ENCODE measurements at places on chromosomes 12 and 14. TPM values are rescaled to one million over a fixed set of nuclear protein-coding genes. Genes with fewer than 3 reads are reported as not detected.

Gene KRT75
- not detected for total RNA-seq

DNA sequence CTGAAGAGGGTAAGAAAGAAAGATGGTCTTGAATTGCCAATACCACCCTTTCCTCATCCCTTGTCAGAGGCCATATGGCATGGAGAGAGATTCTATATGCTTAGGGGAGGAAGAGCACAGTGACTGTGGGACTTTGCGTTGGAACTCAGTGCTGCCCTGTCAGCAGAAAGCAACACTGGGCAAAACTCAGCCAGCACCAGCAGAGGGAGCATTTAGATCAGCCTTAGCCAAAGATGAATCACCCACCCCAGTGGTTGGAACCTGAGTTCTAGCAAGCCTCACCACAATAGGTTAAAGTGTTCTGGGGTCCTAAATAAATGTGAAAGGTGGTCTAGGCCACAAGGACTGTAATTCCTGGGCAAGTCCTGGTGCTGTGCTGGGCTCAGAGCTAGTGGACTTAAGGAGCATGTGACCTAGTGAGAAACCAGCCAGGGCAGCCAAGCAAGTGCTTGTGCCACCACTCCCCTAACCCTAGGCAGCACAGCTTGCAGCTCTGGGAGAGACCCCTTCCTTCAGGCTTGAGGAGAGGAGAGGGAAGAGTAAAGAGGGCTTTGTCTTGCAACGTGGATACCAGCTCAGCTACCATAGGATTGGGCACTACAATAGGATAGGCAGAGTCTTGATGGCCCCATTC lies 11.4 kb upstream of the BCAT1 start:
- peaks cover 15% of the 10 kb centered on the region for H3K27me3 ChIP-seq
- H3K4me1 ChIP-seq: peaks cover 10% of the 10 kb centered on the region
- no peaks in the 10 kb centered on the region for H3K36me3 ChIP-seq
- no peak overlapping the region for H3K4me3 ChIP-seq

Gene CMTM5
- total RNA-seq: not detected

GRCh38 chr12:60845696-60846095 lies 1249.9 kb downstream of the SLC16A7 start:
- H3K4me1 ChIP-seq: no peaks in the 10 kb centered on the region
- ATAC-seq: no peak

GRCh38 chr12:119088685-119089379 lies 89.9 kb upstream of the HSPB8 start:
- no peaks in the 10 kb centered on the region for H3K36me3 ChIP-seq
- peaks cover 3% of the 10 kb centered on the region for H3K27me3 ChIP-seq
- no peak for ATAC-seq
- H3K27ac ChIP-seq: no peak overlapping the region
- no peak overlapping the region for H3K4me3 ChIP-seq
- H3K4me1 ChIP-seq: no peaks in the 10 kb centered on the region

Gene OR4E2
- not detected for total RNA-seq

- H3K27ac ChIP-seq: no peak overlapping the region
- no peaks in the 10 kb centered on the region for H3K36me3 ChIP-seq
- H3K4me1 ChIP-seq: no peaks in the 10 kb centered on the region
- H3K27me3 ChIP-seq: peaks cover 27% of the 10 kb centered on the region
- no peak overlapping the region for H3K4me3 ChIP-seq
These were observed 17.4 kb downstream of the FOXN4 start for GRCh38 chr12:109291521-109292341.

GRCh38 chr12:10111451-10111850 lies 12.7 kb upstream of the CLEC1A start:
- ATAC-seq: no peak
- no peak overlapping the region for H3K4me3 ChIP-seq
- no peaks in the 10 kb centered on the region for H3K36me3 ChIP-seq
- no peaks in the 10 kb centered on the region for H3K4me1 ChIP-seq
- no peaks in the 10 kb centered on the region for H3K27me3 ChIP-seq

DNA sequence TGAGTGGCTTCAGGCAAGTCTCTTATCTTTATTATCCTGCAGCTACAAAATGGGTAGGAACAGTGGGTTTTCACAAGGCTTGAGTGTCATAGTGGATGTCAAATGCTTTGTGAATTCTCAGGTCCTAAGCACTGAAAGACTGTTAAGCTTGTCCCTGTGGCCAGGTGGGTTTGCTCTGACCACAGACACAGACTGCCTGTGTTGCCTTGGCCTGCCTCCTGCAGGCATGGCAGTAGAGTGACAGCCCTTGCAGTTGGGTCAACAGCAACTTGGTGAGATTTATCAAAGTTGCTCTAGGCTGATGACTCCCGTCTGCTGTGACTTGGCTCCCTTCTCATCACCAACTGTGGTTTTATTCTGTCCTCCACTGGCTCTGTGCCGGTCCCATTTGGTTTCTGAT lies 520.0 kb upstream of the CCDC196 start:
- no peak for ATAC-seq
- H3K4me3 ChIP-seq: no peak overlapping the region
- no peak overlapping the region for H3K27ac ChIP-seq
- H3K36me3 ChIP-seq: no peaks in the 10 kb centered on the region
- peaks cover 3% of the 10 kb centered on the region for H3K27me3 ChIP-seq

DNA sequence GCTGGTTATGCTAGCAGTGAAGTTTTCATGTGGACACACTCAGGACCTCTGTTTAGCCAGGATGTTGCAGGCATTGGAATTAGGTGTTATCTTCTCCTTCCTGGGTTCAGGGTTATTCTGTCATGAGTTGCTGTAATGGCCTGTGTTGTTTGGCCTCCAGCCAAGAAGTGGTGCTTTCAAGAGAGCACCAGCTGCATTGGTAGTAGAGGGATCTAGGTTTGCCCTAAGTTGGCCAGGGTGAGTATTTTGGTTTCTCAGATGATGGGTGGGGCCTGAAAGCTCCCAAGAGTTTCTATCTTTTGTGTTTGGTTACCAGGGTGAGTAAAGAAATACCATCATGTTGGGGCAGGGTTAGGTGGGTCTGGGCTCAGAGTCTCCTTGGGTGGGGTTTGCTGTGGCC lies 2.7 kb upstream of the GZMH start:
- H3K27ac ChIP-seq: no peak overlapping the region
- H3K4me3 ChIP-seq: no peak overlapping the region
- peaks cover 12% of the 10 kb centered on the region for H3K4me1 ChIP-seq

Gene CATSPERB
- 2.5 TPM for total RNA-seq

DNA sequence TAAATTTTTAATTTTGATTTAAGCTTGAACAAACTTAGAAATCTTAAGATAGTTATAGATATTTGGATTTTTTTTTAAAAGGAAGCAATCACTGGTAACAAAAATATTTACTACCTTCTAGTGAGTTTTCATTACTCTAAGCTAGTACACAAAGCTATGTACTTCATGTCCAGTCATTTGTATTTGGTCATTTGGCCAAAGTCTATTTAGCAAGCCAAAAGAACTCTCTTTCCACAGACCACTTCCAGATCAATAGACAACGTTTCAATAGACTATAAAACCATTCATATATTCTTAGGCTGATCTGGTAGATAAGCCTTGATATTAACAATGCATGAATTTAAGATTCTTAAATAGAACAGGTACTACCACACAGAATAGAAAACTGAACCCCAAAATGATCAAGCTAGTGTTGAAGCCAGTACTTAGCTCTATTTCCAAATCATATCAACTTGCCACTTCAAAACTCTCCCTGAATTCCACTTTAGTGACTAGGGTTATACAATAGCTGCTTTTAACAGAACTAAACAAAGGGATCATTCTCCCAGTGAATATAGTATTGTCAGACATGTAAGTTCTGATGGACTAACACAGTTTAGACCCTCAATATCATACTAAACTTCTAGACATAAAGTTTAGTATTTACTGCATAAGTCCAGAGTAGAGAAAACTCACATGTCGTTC lies 21.7 kb downstream of the CAPRIN2 start:
- no peak for ATAC-seq
- H3K27ac ChIP-seq: no peak overlapping the region
- H3K4me3 ChIP-seq: no peak overlapping the region
- no peaks in the 10 kb centered on the region for H3K4me1 ChIP-seq
- H3K36me3 ChIP-seq: peaks cover 81% of the 10 kb centered on the region
- no peaks in the 10 kb centered on the region for H3K27me3 ChIP-seq

- no peaks in the 10 kb centered on the region for H3K4me1 ChIP-seq
- no peak overlapping the region for H3K4me3 ChIP-seq
- no peak overlapping the region for H3K27ac ChIP-seq
- ATAC-seq: no peak
- no peaks in the 10 kb centered on the region for H3K36me3 ChIP-seq
These were observed 47.9 kb downstream of the NTF3 start for GRCh38 chr12:5479761-5480160.

- H3K36me3 ChIP-seq: no peaks in the 10 kb centered on the region
- H3K4me1 ChIP-seq: peaks cover 7% of the 10 kb centered on the region
- peak overlapping the region; percentile 91 for H3K27ac ChIP-seq
- H3K27me3 ChIP-seq: no peaks in the 10 kb centered on the region
- peak; percentile 81 for ATAC-seq
- peak overlapping the region; percentile 85 for H3K4me3 ChIP-seq
These were observed 19.1 kb upstream of the DHRS7 start for GRCh38 chr14:60184146-60184904.

- H3K4me1 ChIP-seq: peaks cover 13% of the 10 kb centered on the region
- no peak for ATAC-seq
- peak overlapping the region; percentile 46 for H3K27ac ChIP-seq
- H3K4me3 ChIP-seq: no peak overlapping the region
These were observed 16.4 kb downstream of the MANSC1 start for GRCh38 chr12:12333407-12334366.

DNA sequence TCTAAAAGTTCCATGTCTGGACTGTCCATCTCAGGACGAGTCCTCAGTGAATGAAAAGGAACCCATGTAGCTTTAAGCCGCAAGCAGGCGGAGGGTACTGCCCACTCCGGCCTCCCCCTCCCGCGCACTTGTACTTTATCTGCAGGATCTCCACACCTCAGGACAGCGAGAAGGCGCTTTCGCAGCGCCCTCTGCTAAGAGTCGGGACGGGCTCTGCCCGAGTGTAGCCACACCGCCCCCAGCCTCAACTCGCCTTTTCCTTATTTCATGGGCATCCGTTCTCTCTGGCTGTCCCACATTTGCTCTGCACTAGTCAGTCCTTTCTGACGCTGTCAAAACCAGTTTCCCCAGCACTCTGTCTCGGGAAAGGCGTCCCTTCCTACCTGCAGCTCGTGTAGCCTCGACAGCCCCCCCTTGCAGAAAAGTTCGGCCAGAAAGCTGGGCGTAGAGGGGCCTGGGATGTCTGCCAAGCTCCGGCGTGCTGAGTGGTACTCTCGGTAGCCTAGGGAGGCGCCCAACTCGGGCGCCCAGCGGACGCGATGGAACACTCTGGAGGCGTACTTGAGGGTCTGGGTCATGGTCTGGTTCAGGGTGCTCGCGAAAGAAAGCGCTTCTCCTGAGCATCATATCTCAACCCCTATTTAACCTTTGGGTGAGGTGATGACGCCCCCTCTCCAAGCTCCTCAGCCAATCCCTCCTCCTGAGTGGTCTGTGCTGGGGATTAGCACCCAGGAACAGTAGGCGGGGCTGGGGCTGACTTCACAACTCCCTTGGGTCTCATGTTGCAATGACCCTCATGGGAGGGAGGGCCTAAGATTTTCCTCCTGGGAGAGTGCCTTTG lies at the start of gene CYP27B1:
CYP27B1 (minus strand) TSS at position 615 of the 841 bp plus-strand sequence; CDS start at position 578, 37 bp downstream.
- no peaks in the 10 kb centered on the region for H3K27me3 ChIP-seq
- H3K27ac ChIP-seq: peak within 1 kb of the TSS; percentile 25
- ATAC-seq: peak; percentile 20
- peak within 1 kb of the TSS; percentile 93 for H3K4me3 ChIP-seq
- H3K36me3 ChIP-seq: peaks cover 80% of the 10 kb centered on the region

GRCh38 chr12:10031771-10032175 lies 1.3 kb downstream of the CLEC9A start:
- H3K4me1 ChIP-seq: no peaks in the 10 kb centered on the region
- no peak for ATAC-seq
- H3K36me3 ChIP-seq: no peaks in the 10 kb centered on the region
- H3K4me3 ChIP-seq: no peak overlapping the region
- peaks cover 5% of the 10 kb centered on the region for H3K27me3 ChIP-seq
- H3K27ac ChIP-seq: no peak overlapping the region

DNA sequence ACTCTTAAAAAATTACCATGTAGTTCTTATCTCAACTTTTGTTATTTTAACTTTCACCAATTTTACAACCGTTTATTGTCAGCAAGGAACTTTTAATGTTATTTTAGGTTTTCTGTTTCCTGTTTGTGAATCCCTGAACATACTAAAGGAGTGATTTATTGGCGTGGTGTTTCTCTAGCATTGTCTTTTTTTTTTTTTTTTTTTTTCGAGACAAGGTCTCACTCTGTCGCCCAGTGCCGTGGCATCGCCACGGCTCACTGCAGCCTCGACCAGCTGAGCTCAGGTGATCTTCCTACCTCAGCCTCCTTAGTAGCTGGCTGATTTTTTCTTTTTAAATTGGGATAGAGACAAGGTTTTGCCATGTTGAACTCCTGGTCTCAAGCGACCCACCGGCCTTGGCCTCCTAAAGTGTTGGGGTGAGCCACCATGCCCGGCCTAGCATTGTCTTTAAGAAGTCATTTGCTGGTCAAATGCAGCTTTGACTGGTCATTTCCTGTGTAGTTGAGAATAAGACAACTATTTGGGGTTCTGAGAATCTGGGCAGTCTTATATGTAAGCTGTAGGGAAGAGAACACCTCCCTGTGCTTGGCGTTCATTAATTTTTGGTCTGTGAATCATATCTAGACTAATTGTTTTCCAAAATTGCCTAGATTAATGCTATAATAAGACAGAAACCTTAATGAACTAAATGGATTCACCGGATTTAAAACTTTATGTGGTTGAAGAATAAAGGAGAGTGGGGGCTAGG lies 2.1 kb downstream of the WASHC4 start:
- H3K27me3 ChIP-seq: peaks cover 9% of the 10 kb centered on the region
- H3K4me3 ChIP-seq: peak overlapping the region; percentile 99
- ATAC-seq: no peak
- peak overlapping the region; percentile 85 for H3K27ac ChIP-seq
- H3K36me3 ChIP-seq: peaks cover 43% of the 10 kb centered on the region
- peaks cover 23% of the 10 kb centered on the region for H3K4me1 ChIP-seq

DNA sequence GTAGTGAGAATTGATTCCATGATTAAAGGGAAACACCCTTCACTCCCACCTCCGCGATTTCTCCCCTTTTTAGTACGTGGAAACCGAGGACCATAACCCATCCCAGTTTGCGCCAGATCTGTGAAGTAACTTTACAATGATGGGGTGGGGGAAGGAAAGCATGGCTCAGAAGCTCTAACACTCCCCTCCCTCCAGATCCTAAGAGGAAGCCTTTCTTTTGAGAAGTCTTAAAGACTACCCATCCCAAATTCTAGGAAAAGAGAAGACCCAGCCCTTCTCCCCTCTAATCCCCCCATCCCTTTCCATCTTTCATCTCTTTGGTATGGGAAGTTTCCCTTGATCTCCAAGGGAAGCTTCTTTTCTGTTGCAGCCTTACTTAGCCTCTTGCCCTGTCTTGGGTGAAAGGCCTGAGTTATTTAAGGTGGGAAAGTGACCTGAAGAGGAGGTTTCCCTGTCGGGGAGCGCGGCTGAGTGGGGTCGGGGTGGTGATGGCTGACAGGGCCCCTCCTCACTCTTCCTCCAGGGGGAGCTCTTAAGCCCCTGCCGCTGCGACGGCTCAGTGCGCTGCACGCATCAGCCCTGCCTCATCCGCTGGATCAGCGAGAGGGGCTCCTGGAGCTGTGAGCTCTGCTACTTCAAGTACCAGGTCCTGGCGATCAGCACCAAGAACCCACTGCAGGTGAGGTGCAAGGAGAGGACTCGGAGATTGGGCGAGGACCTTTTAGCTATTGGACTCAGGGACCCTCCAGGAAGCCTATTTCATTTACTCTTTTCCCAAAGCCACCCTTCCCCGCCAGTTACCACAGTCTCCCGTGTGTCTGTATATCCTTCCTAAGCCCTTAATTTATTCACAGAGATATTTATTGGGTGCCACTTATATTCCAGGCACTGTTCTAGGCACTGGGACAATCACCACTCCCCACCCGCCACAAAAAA lies 1.8 kb downstream of the MARCHF9 start:
- ATAC-seq: peak; percentile 30
- H3K4me3 ChIP-seq: peak overlapping the region; percentile 86
- H3K27ac ChIP-seq: peak overlapping the region; percentile 75
- H3K27me3 ChIP-seq: no peaks in the 10 kb centered on the region

Measured in activated T-helper 17 cell treated with anti-CD3 and anti-CD28 coated beads, Interleukin-2, amount 50 U/mL, for 72 hours (primary cell).